ENCODE measurements at places on chromosomes 2 and 18.
A peak's percentile ranks its signal among the peaks of the same experiment; 100 is the strongest.

DNA sequence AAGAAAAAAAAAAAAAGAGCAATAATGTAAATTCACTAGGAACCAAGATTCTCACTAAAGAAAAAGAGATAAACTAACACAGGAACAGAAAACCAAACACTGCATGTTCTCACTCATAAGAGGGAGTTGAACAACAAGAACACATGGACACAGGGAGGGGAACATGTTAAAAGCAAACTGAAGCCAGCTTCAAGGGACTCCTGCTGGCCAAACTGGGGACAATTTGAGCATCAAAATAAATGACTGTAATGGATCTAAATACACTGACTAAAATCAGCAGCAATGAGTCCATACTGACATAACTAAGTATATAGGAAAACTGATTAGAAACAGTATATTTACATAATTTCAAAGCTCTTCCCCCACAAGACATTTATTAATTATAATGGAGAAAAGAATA, 73.0 kb downstream of the FARSB start:
- peak; percentile 9 for DNase-seq

GRCh38 chr2:56898986-56899385, 715.2 kb downstream of the CCDC85A start:
- no peak for DNase-seq

- DNase-seq, result no peak
These were observed 402.8 kb downstream of the ARHGAP15 start for GRCh38 chr2:143532061-143532460.

- DNase-seq, result no peak
These were observed 99.1 kb downstream of the NRP2 start for GRCh38 chr2:205781244-205781931.

DNA sequence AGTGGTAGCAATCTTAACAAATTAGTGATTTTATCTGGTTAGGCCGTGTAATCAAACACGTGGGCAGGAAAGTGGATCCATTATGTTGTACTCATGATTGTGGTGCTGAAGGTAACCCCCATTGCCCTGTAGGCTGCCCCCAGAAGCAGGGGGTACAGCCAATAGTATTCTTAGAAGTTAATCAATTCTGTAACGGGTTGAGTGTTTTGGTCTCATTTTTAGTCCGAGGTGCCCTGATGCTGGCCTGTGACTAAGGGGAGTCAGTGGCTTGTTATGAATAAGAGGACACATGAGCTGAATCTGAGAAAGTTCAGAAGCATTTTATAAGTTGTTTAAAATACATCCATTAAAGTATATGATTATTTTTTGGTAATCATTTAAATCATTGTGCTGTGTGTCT, 8.6 kb downstream of the EPAS1 start:
- no peak for DNase-seq

DNA sequence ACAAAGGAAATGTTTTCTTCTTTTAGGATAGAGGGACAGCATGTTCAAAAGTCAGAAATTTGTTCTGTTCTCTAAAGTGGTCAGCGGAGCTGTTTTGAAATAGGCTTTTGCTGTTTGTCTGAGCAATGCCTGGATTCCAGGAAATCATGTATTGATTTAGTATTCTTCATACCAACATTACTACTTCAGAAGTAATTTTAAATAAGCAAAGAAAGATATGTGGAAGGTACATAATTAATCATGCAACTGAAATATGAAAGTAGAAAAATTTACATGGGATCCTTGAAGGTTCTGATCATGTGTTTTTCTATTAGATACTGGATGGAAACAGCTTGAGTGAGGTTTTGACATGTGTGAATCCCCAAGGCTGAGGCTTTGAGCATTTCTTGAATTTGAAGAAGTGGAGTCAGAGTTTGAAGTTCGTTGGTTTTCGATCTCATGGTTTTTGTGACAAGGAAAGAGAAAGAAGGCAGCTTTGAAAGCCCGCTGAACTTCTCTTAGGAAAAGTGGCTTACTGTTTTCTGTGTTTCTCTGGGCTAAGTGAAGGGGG, 220.0 kb downstream of the LDLRAD4 start:
- DNase-seq, result no peak

DNA sequence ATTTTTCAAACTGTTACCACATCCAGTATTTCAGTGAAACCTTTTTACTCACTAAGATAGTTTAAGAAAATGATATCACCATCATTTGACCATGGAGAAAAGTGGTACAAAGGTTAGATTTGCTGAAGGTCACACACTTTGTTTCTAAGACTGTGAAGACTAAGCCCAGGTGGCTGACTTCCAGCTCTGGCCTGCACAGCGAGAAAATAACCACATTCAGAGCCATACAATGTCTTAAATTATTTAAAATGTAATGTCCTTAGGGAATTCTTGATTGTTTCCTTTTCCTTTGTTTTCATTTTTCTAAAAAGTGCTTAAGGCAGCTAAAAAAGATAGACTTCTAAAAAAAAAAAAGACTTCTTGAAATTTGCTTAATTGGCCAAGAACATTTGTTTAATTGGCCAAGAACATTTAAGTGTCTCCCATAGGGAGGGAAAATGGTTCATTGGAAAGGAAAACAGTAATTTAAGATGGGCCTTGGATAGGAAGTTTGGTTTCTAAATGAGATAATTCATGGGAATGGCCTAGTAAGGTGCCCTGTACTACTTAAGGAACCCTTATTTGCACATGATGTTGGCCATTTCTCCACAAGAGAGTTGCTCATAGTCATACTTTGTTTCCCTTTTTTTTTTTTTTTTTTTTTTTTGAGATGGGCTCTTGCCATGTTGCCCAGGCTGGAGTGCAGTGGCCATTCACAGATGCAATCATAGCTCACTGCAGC, 45.2 kb downstream of the CYP1B1 start:
- no peak for DNase-seq

- DNase-seq, result no peak
These were observed 318.8 kb upstream of the REV1 start for GRCh38 chr2:99808361-99809200.

DNA sequence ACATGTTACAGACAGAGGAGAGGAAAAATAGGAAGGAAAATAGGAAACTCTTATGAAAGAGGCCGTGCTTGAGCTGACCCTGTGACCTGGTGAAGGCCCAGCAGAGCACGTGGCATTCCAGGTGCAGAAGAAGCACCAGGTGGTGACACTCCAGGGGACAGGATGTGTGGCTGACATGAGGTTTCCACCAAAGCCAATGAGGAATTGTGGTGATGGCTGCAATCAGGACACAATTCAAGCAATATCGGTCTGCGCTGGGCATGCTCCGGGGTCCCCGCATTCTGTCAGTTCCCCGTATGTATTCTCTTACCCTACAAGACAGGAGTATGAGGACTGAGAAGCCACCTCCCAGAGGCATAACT, 504.2 kb downstream of the EIPR1 start:
- DNase-seq, result no peak

GRCh38 chr2:64092502-64092901, 51.7 kb downstream of the PELI1 start:
- no peak for DNase-seq

DNA sequence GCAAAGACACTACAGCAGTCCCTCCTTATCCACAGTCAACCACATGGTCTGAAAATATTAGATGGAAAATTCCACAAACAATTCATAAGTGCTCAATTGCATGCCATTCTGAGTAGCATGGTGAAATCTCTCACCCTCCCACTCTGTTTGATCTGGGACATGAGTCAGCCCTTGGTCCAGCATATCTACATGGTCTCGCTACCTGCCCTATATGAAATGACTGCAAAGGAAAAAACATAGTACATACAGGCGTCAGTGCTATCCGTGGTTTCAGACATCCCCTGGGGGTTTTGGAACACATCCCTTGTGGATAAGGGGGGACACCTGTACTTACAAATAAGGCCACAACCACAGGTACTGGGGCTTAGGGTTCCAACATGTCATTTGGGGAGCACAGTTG, 73.7 kb downstream of the CABLES1 start:
- DNase-seq, result no peak

GRCh38 chr2:207311316-207312005, 145.7 kb upstream of the KLF7 start:
- DNase-seq, result peak; percentile 78

DNA sequence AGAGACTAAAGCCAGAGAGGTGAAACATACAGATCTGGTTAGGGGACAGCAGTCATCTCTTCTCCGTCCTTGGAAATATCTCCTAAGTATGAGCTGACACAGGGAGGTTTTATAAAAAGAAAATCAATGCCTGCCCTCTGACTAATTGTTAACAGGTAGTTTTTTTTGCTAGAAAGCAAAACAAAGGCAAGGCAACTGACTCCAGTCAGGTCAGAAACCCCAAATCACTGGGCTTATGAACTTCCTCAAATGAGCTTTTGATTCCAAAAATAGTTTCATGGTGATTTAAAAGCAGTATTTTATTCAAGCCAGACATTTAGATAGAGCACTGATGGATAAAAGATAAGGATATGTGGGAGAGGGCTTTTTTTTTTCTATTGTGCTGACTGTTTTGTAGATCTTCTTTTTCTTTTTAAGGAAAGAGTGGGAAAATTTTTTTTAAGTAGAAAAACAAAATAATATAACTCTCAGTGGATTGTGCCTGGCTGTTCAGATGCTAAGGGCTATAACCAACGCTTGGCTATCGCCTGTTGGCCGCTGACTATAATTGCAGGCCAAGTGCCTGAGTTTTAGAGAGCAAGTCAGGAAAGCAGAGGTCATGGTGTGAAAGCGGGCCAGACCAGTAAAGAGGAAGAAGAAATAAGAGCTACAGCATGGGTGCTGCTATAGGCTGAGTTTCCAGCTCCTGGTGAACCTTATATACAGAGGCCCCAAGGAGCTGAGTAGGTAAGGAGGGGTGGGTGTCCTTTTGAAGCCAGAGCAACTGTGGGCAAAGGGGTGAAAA, 44.9 kb downstream of the MRPL35 start:
- no peak for DNase-seq

DNA sequence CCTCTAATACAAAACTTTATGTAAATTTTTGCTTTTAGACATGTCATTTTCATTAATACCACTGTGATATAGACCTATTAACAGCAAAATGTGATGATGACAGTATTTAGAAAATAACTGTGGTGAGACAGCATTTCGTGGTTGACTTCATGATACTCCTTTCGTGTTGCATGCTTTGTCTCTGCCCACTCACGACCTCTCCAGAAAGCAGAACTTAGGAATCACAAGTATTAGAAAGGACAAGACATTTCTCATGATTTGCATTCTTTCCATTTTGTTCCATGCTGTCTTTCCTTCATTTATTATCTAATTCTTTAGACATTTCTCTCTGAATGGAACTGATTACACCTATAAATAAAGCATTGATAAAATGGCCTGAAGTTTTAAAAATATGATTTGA, 85.2 kb upstream of the POU3F3 start:
- DNase-seq, result no peak

DNA sequence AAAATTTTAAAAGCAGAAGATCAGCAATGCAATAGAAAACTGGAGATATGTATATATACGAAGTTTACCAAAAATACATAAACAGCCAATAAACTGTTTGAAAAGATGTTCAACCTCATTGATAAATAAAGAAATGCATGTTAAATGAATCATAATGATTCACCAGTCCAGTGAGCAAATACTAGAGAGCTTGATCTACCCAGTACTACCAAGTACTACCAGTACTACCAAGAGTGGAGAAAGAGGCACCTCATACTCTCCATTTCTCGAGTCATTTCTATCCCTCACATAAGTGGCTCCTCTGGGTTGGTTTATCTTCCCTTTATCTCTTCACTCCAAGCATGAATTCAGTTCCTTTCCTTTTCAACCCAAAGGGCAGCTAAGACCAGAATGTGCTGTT, 138.9 kb downstream of the MREG start:
- DNase-seq, result no peak

DNA sequence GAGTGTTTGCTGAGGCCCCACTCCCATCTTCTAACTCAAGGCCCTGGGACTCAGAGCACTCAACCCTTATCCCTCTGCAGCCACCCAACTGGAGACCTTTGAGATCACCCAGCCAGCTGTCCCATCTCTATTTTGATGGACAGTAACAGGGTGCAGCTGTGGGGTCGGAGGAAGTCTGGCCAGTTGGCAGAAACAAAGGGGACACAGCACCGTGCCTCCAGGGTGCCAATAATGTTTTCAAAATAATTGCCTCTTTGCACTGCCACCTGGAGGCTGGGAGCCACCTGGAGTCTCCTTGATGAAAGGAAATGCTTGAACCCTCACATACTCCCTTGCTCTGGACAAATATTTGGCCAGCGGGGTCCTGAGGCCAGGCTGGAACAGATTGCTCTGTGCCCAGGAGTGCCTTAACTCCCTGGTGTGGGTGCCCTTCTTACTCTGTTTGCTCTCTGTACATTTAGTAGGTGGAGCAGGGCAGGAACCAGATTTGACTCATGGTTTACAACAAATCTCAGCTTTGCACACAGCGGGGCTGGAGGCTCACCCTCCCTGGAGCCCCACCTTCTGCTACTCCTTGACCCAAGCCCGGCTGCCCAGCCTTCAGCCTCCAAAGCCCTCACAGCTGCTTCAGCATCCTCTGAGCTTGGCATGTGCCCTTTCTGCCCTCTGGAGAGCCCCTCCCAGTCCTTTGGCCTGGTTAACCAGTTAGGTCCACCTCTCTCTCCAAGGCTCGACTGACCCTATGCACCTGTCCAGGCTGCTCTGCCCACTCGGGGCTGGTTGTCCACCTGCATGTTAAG, 17.2 kb downstream of the MAL start:
- no peak for DNase-seq

- DNase-seq, result no peak
These were observed 135.9 kb downstream of the NCK2 start for GRCh38 chr2:105880637-105881036.

DNA sequence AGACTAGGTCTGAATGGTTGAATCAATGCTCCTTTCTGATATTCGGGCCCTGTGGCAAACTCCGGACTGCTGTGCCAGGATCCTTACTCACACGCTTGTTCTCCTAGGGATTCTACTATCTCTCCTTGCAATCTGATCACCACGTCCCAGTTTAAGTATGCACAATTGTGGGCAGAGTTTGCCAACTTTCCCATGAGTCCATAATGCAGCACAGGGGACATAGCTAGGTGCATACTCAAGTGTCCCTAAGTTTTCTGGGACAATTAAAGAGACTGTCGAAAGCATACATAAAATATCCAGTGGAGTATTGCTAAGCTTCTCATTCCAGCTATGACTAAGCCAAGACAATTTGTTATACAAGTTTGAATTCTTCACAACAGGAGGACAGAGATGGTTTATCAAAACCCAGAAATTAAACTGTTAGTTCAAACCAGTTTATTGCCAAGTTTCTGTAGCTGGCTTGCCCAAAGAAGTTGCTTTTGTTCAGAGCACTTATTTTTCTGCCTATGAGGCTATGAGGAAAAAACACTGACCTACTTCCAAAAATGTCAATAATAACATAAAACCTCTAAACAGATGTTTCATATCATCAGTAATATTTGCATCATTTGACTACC, 136.1 kb downstream of the EXOC6B start:
- no peak for DNase-seq
